ENCODE measurements at places on chromosomes 12 and 14.

GRCh38 chr12:105234197-105234596 lies 1.8 kb downstream of the APPL2 start:
- DNase-seq = no peak

DNA sequence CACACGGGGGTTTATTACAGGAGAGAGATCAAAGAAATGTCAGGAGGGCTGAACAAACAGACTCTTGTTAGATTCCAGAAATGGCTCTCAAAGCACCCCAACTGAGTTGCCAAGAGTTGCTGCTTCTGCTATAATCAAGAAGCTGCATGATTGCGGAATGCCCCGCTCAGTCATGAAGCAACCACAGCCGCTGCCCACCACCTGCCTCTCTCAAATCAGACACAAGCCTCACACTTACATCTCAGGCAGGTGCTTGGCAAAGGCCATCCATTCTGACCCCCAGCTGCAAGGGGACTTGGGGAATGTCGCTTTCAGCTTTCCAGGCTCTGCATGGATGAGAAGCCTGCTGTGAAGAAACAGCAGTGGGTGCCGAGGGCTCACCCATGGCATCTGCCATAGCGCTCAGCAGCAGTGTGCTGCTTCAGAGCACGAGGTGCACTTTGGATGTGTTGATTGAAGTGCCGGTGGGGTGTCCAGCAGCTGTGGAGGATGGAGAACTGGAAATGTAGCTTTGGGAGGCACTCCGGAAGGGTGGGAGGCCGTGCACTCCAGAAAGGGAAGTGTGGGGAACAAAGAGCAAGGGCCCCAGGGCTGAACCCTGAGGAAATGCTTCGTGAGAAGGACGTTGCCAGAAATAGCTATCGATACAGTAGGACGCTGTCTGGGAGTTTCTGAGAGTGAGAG lies 37.7 kb downstream of the LRRC74A start:
- DNase-seq = no peak

DNA sequence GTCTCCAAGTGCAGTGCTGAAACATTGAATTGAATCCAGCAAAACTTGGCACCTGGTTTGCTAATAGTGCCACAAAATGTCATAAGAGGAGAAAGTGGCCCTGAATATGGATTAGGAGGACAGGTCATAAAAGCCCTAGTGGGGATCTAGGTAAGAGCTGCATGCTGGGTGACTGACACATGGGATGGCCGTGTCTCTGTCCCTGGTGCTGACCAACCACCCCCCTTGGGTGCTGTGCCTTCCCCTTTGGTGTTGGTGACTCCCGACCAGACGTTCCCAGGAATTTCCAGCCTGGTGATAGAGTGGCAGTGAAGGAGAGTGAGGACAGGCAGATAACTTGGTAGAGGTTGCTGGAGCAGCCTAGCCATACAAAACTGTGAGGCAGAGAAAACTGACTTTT lies 142.8 kb downstream of the VRK1 start:
- no peak for DNase-seq

GRCh38 chr12:52535574-52535973 lies 15.4 kb upstream of the KRT5 start:
- DNase-seq = no peak

DNA sequence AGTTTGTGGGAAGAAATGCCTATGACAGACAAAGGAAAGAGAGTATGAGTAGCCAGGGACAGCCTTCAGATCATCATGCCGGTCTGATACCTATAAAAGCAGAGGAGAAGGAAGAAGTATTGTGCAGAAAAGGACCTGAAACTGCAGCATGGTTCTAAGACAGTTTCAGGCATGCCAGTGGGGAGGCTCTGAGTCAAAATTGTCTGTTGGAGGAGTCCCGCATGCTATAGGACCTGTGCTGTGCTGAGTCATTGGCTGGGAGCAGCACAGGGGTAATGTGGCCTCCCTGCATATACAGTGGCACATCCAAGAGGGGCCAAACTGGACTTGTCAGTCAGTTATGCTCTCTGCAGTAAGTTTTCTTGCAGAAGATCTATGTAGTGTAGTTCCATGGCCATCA lies 40.7 kb downstream of the NEUROD4 start:
- no peak for DNase-seq

DNA sequence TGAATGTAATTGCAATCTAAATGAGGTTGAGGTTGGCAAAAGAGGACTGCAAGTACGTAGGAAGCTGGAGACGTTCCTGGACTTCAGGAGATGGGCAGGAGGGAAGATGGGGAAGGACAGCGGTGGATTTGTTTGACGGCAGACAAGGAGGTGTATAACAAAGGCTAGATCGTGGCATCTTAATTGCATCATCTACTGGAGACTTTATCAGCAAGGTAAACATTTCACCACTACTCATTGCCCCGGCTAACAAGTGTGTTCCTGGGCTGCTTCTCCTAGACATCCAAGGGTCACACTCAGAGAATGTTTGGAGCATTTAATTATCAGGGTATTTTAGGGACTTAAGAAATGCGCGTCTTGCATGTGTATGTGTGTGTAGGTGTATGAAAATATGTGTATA lies 128.5 kb downstream of the KCNK10 start:
- DNase-seq = no peak

DNA sequence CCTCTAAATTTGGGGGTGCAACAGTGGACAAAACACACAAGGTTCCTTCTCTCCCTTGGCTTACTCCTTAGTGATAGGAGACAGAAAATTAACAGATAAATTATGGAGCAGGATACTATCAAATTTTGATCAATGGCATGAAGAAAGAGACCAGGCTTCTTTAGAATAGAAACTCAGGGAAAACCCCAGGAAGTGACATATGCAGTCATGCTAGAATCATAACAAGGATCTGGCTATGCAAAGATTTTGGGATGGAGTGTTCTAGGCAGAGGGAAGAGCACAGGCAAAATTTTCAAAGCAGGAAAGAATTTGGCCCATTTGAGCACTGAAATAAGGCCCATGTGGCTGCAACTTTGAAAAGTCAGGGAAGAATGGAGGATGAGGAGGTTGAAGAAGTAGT lies 182.3 kb upstream of the PLEKHG7 start:
- no peak for DNase-seq

DNA sequence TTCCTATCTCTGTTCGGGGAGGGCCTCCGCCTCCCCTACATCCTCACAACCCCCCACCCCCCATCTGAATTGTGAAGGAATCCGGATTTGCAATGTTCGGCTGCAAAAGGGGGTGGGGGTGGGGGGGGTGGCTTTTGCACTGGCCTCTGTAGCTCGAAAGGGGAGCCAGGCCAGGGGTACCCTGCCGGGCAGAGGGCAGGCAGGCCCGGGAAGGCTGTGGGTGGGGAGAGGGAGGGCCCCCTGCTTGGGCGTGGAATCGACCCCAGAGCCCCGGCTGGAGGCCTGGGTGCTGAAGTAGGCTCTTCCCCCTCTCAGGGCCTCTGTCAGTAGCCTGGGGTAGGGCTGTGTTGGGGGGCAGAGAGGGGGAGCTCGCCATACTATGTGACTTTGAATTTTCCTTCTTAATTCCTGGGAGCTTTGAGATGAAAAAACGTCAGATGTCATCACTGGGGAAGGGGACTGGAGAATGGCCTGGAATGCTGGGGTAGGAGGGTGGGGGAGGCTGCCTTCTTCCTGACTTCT lies 1.1 kb downstream of the LRP1 start:
- no peak for DNase-seq

GRCh38 chr14:101504096-101504948 lies 57.0 kb upstream of the DIO3 start:
- DNase-seq = no peak

- DNase-seq = no peak
These were observed 70.1 kb downstream of the PRKD1 start for GRCh38 chr14:29857551-29857950.

DNA sequence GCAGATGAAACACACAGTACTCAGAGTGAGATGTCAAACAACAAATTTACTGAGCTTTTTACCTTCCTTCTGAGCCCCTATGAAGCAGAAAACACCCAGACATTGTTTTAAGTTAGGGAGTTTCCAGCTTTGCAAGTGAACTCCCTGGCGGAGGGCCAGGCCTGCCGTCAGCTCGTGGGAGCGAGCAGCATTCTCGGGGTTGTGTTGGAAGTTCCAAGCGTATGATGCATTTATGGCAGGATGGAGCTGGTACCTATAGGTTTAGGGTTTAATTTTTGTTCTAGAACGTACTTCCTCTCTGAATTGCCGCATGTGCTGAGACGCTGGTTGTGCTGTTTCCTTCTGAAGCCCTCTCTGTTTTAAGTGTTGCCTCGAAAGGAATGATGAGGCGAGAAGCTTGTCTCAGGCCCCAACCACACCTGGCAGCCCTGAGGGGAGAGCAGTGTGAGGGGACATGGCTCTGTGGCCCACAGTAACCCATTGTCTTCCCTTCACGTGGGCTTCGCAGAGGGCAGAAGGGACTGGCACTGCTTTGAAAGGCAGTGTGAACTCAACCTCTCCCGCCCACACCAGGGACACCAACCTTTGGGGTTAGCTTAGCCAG lies 76.6 kb downstream of the SSPN start:
- DNase-seq = no peak

- DNase-seq = no peak
These were observed 83.1 kb downstream of the ANO6 start for GRCh38 chr12:45298721-45299692.

GRCh38 chr12:80681287-80681686 lies 26.1 kb upstream of the MYF6 start:
- no peak for DNase-seq

GRCh38 chr12:126784328-126784921 lies 1482.5 kb upstream of the TMEM132C start:
- no peak for DNase-seq

- DNase-seq = no peak
These were observed 44.8 kb downstream of the PZP start for GRCh38 chr12:9163392-9163791.

GRCh38 chr12:123717350-123717749 lies 5.2 kb downstream of the ATP6V0A2 start:
- no peak for DNase-seq

GRCh38 chr12:65287426-65287825 lies 8.9 kb downstream of the MSRB3 start:
- no peak for DNase-seq

DNA sequence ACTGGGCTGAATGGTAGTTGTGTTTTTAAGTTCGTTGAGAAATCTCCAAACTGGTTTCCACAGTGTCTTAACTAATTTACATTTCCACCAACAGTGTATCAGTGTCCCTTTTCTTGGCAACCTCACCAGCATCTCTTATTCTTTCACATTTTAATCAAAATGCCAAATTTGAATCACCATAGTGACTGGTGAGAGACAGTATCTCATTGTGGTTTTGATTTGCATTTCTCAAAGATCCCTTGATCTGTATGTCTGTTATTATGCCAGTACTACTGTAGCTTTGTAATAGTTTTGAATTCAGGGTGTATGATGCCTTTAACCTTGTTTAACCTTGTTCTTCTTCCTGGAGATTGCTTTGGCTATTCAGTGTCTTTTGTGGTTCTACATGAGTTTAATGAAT lies 2.2 kb upstream of the EIF2S3B start:
- no peak for DNase-seq

DNA sequence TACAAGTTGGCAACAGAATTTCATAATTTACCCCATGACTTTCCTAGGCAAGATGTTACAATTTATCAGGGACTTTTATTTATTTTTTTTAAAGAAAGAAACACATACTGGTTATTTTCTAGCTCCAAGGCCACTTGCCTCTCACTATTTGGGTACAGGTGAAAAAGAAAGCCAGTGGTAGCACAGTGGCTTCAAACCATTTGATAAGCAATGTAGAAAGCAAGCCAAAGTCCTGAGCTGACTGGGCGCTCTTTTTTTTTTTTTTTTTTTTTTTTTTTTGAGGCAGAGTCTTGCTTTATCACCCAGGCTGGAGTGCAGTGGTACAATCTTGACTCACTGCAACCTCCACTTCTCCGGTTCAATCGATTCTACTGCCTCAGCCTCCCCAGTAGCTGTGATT lies 73.3 kb downstream of the STXBP6 start:
- DNase-seq = no peak

Data from activated CD4-positive, CD25-positive, alpha-beta regulatory T cell (primary cell).